ENCODE measurements at places on chromosomes 2 and 18. TPM values are rescaled to one million over a fixed set of nuclear protein-coding genes. Genes with fewer than 3 reads are reported as not detected.

- DNase-seq, result no peak
- no peaks in the 10 kb centered on the region for H3K4me1 ChIP-seq
- no peak overlapping the region for H3K27ac ChIP-seq
- H3K36me3 ChIP-seq, result no peaks in the 10 kb centered on the region
- no peaks in the 10 kb centered on the region for H3K27me3 ChIP-seq
These were observed 1098.2 kb upstream of the FANCL start for GRCh38 chr2:59339121-59339836.

- no peak for DNase-seq
- H3K27ac ChIP-seq, result peak overlapping the region; percentile 17
- H3K4me1 ChIP-seq, result no peaks in the 10 kb centered on the region
- H3K4me3 ChIP-seq, result no peak overlapping the region
These were observed 138.4 kb downstream of the GALNT3 start for GRCh38 chr2:165655661-165656060.

GRCh38 chr2:33782395-33783230 lies 183.5 kb upstream of the FAM98A start:
- no peak overlapping the region for H3K27ac ChIP-seq
- no peak overlapping the region for H3K4me3 ChIP-seq
- DNase-seq, result no peak
- no peaks in the 10 kb centered on the region for H3K36me3 ChIP-seq

- no peak overlapping the region for H3K4me3 ChIP-seq
- no peaks in the 10 kb centered on the region for H3K27me3 ChIP-seq
- H3K27ac ChIP-seq, result no peak overlapping the region
- DNase-seq, result no peak
- no peaks in the 10 kb centered on the region for H3K36me3 ChIP-seq
These were observed 1403.0 kb upstream of the NXPH2 start for GRCh38 chr2:140183056-140183765.

- H3K4me3 ChIP-seq, result no peak overlapping the region
- no peaks in the 10 kb centered on the region for H3K4me1 ChIP-seq
- no peaks in the 10 kb centered on the region for H3K36me3 ChIP-seq
- no peaks in the 10 kb centered on the region for H3K27me3 ChIP-seq
- peak; percentile 74 for DNase-seq
These were observed 533.7 kb upstream of the TNP1 start for GRCh38 chr2:217393585-217394032.

ZSCAN30 gene
- total RNA-seq, result 12.8 TPM

- peaks cover 3% of the 10 kb centered on the region for H3K4me1 ChIP-seq
- peak overlapping the region; percentile 6 for H3K4me3 ChIP-seq
- no peaks in the 10 kb centered on the region for H3K36me3 ChIP-seq
- peak overlapping the region; percentile 26 for H3K27ac ChIP-seq
These were observed 105.8 kb downstream of the PLB1 start for GRCh38 chr2:28601616-28602015.

AQP12A gene
- total RNA-seq, result not detected
